ENCODE measurements at places on chromosomes 3 and 15.

GRCh38 chr15:79978655-79979514, 7.9 kb upstream of the BCL2A1 start:
- no peak for DNase-seq

- DNase-seq: peak; percentile 12
These were observed 109.7 kb downstream of the LRRK1 start for GRCh38 chr15:101028772-101029438.

- DNase-seq: no peak
These were observed 156.3 kb upstream of the TMC3 start for GRCh38 chr15:81530271-81530691.

- DNase-seq: no peak
These were observed 237.2 kb upstream of the DPH6 start for GRCh38 chr15:35783203-35783602.

DNA sequence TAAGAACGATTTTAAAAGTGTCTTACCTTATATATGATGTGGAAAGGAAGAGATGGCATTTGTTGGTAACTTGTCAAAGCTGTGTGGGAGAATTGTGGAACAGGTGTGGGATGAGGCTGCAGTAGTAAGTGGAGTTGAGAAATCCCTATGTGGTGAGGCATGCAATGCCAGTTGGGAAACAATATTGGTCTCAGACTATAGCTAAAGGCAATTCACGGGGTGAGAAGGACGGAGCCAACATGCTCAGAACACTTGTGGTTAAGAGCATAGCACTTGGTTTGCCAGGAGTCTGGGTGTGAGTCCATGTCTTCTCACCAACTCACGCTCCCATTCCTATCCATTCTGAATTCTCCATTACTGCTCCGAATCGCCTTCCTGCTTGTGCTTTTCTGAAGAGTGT, 615.6 kb upstream of the ADAMTS9 start:
- no peak for DNase-seq

DNA sequence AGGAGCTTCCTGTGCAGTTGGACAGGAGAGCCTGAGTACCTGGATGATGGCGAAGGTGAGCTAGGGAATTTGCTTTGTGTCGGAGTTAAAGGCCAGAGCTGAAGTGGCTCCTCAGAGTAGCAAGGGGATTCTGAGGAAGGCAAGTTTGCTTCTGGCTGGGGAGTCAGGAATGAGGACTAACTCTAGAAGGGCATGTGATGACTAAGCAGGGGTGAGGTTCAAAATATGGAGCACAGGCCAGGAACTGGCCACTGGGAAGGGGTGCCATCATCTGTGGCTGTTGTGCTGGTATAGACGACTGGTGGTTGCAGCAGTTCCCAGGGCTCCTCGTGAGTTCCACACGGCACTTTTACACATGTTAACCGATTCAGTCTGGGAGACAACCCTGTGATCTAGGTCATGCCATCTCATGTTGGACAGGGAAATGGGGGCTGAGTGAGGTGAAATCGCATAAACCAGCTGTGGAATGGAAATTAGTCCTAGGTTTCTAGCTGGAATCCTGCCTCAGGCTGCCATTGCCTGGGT, 100.8 kb downstream of the EEFSEC start:
- DNase-seq: no peak

GRCh38 chr3:45558431-45558830, 36.1 kb upstream of the LIMD1 start:
- DNase-seq: no peak

DNA sequence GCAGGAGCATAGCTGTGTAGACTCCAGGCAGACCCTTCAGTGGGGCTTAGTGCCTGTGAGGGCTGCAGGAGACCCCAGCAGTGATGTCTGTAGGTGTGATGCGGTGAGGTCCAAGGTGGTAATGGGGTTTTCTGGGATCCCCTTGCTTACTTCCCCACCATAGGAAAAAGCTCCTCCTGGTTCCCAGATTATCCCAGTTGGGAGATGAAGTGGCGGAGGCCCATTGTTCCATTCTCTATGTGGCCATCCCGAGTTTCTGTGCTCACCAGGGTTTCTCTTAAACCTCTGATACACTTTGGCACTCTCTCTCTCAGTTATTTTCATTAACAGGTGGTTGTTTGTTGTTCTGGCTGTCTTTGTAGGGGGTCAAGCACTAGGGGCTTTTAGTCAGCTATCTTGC, 146.7 kb upstream of the IGF1R start:
- DNase-seq: no peak

- DNase-seq: no peak
These were observed 141.9 kb downstream of the P3H2 start for GRCh38 chr3:189978753-189979152.

DNA sequence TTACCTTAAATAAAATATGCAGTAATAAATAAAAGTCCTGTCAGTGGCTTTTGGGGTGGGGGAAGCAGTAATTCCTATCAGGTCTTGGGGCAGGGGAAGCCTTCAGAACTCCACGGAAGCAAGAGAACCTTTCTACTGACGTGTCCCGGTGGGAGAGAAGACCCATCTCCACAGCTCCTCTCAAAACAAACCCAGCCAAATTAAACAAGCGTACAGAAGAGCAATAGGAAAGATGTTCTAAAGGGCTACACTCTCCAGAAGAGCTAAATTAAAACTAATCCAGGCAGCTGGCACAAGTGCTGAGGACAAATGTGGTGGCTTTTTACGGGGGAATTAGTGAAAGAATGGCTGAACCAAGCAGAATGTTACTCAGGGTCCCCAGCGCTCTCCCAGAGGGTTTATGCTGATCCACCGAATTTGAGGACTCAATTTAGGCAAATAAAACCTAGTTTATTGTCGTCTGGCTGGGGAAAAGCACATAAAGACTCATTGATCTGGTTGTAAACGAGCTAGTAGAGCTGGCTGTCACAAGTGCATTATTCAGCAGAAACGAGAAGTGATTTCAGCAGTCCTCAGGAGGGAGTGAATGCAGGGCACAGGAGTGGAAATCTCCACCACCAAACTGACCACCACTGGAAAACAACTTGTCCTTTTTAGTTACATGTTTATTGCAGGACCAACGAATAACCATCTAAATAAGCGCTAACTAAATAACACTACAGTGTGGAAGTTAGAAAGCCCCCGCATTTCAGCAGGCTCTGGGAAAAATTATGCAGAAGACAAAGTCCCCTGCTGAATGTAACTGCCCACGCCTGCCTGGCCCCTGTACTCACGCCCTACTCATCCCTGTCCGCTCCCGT, 13.5 kb downstream of the BFSP2 start:
- no peak for DNase-seq

- DNase-seq: no peak
These were observed 25.4 kb upstream of the THRB start for GRCh38 chr3:24520101-24520495.

DNA sequence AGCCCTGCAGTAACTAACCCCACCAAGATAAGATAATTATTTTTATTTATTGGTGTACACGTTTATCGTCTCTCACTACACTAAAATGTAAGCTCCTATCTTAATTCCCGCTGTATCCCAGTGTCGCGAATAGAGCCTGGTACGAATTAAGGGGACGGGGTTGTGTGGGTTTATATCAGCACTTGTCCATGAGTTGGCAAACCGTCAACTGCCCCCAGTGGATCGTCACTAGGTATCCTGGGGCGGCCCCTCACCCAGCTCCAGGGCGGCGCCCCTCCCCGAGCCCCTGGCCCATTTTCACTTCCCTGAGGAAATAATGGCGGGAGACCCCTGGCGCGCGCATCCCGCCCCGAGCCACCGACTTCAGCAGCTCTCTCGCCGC, 465 bp downstream of the RUVBL1 start:
- DNase-seq: no peak

DNA sequence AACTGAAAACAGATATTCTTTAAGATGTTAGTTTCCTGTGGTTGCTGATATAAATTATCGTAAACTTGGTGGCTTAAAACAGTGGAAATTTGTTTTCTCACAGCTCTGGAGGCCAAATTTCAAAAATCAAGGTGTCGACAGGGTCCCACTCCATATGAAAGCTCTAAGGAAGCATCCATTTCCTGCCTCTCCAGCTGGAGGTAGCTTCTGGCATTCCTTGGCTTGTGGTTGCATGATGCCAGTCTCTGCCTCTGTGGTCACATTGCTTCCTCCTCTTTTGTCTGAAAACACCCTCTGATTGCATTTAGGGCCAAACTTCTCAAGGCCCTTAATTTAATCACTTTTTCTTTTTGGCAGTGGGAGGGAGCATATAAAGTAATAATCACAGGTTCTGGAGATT, 96.8 kb downstream of the PPM1L start:
- no peak for DNase-seq

GRCh38 chr3:73461547-73461946, 163.2 kb downstream of the PDZRN3 start:
- no peak for DNase-seq

GRCh38 chr3:9000041-9000440, 36.8 kb upstream of the RAD18 start:
- no peak for DNase-seq

DNA sequence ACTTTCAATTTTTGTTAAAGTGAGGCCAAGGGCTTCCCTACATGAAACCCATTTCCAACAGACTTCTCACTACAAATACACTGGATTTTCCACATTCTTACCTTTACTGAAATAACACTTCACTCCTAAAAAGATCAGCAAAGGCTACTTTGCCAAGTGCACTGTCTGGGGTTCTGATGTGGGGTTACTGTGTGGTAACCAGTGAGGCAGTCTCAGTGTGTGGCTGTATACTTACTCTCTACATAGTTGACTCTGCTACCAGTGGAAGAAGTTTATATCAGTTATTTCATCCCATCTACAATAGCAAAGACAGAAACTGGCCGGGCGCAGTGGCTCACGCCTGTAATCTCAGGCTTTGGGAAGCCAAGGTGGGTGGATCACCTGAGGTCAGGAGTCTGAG, 5.6 kb downstream of the WDR82 start:
- DNase-seq: no peak

DNA sequence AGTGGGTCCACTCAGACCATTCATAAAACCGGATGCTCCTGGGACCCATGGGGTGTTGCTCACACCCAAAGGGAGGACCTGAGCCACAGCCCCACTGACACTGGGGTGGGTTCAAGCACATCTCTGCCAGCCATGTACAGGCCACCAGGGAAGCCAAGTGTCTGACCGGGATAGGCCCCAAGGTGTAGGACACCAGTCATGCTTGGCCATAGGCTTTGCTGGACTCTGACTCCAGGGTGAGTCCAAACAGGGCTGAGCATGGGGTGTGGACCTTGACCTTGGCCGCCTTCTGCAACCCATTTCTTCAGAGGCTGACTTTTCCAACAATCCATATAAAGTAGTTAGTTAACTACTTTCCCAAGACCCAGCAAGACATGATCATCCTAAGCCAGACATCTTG, 31.4 kb upstream of the DUSP7 start:
- DNase-seq: no peak

- no peak for DNase-seq
These were observed 278.4 kb downstream of the MFSD1 start for GRCh38 chr3:159080256-159080655.

- DNase-seq: no peak
These were observed 102.4 kb downstream of the ETFA start for GRCh38 chr15:76208786-76209424.
